ENCODE measurements at places on chromosomes 2 and 18.
A peak's percentile ranks its signal among the peaks of the same experiment; 100 is the strongest.

- no peak for DNase-seq
These were observed 121.2 kb upstream of the GATA6 start for GRCh38 chr18:22048221-22048620.

DNA sequence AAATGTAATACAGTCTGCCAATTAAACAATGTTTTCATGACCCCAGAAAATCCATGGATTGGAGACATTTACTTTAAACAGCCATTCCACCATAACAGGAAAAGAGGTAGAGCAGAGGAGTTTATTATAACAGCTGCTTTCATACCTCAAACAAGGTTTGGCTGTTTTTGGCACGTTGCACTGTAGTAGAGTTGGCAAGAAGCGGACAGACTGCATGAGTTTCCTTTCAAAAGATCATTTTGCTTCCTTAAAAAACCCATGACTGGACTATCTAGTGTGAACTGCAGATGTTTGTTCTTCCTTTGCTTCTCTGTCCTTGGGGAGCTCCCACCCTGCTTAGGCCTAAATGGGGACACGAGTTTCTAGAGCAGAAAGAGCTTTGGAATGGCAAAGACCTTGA, 108.5 kb upstream of the THOC1 start:
- no peak for DNase-seq

DNA sequence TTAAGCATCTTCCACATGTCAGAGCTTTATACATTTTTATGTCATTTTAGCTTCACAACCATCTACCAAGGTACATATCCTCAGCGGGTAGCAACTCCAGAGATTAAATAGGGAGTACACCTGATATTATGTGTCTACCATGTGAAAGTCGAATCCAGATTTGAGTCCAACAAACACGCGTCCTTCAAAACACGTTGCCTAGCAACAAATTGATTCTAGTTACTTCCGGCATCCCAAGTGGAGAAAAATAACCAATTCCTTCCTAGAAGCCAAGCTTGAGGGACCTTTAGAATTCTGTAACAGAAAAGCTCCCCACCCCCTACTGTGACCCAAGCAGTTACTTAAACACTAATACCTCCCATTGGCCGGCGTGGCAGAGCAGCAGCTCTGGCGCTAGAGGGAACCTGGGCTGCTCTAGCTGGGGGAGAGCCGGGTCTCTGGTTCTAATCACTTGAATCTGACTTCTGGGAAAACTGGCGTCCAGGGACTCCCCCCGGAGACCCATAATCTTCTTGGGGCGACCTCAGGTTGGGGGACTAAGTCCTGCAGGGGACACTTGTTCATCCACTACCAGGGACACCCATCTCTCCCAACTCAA, at the start of gene ERICH2:
TSS of gene ERICH2 (plus strand) at position 371 of the 598 bp plus-strand sequence. CDS start 304 bp downstream, outside the sequence.
- peak; percentile 65 for DNase-seq

- DNase-seq: no peak
These were observed 320.0 kb downstream of the FSIP2 start for GRCh38 chr2:186058614-186059013.

GRCh38 chr2:168525020-168525419, 68.9 kb downstream of the CERS6 start:
- DNase-seq: no peak

DNA sequence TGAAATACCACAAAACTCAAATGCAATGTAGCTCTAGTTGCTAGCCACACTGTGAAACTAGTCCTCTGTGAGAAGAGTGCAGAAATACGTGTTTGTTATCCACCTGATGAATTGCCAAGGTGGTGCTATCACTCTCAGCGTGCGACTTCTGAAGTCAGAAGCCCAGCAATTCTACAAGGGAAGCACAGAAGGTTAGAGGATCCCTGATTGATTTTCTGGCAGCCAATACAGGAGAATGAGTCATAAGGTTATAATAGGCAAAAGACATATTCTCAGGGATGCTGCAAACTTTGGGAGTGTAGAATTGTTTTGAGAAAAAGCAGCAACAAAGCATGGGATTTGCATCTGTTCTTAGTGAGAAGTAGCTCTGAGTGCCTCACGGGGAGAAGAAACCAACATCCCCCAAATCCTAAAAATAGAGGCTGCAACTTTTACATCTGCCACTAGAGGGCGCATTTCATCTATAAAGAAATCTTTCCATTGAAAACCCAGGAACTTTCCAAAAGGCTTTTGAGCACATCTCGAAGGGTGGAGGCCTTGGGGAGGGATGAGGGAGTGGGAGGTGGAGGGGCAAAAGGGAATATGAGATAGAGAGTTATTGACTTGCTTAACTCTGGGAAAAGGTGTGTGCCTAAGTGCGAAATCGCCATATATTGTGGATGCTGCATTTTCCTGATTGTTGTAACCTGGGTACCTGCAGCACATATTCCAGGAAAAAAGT, 78.0 kb downstream of the TMEM182 start:
- DNase-seq: peak; percentile 30

DNA sequence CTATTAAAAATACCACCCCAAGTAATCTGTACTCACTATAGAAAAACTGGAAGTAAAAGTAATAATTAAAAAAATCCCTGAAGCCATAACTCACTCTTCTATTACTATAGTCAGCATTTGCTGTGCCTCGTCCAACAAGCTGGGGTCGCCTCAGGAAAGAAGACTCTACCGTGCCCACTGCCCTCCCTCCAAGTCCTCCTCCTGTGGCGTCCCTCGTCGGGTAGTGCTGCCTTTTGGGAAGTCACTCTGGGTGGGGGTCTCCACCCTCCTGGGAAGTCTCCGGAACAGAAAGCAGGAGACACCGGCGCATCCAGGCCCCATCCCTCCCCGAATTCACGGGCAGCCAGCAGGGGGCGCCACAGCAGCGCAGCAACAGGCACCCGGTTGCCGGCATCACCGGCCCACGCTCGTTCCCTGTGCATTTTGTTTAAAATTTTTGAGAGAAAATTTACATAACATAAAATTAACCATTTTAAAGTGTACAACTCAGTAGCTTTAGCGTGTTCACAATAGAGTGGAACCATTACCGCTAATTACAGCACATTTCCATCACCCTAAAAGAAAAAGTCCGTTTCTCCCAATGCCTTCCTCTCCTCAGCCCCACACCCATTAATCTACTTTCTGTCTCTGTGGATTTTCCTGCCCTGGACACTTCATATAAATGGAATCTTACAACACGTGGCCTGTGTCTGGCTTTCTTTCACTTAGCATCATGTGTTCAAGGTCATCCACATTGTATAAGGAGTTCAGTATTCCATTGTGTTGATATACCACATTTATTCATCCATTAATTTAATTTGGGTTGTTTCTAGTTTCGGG, 62.2 kb downstream of the ADNP2 start:
- DNase-seq: no peak

DNA sequence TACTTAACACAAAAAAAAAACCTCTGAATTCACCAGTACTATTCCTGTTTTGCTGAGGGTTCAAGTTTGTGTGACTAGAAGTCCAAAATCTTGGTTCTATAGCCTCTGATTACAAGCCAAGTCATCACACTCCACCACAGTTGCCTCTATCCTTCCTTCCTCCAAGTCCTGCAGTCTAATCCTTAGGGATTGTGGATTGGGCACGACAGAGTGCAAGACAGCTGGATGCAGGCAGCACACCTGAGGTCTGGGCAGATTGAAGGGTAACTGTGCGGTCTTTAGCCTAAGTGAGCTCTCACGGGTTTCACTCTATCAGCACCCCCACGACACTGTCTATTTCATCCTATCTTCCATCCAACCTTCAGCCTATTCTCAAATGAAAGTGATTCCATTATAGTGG, 299.4 kb upstream of the ID2 start:
- DNase-seq: no peak

GRCh38 chr2:159267921-159268320, 18.6 kb downstream of the WDSUB1 start:
- DNase-seq: no peak

- DNase-seq: no peak
These were observed 64.4 kb downstream of the RPIA start for GRCh38 chr2:88755836-88756235.

DNA sequence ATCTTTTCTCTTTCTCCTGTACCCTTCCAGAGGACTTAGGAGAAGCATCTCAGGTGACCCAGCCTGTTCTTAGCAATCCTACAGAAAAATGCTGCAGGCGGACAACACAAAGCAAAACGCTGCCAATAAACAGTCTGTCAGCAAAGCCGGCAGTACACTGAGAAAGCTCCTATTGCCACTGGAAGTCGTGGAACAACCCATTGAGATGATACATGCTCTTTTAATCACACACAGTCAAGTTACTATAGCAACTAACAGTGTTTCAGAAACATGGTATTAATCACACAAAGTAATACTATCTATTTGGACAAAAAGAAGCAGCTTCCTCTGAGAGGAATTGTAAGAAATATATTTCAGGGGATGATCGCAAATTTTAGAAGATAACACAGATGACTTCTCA, 10.5 kb downstream of the CTLA4 start:
- DNase-seq: no peak

DNA sequence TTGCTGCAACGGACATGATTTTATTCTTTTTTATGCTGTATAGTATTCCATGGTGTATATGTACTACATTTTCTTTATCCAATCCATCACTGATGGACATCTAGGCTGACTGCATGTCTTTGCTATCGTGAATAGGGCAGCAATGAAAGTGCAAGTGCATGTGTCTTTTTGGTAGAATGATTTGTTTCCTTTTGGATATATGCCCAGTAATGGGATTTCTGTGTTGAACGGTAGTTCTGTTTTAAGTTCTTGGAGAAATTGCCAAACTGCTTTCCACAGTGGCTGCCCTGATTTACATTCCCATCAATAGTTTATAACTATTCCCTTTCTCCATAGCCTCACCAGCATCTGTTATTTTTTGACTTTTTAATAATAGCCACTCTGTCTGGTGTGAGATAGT, 99.7 kb upstream of the CRIM1 start:
- no peak for DNase-seq

DNA sequence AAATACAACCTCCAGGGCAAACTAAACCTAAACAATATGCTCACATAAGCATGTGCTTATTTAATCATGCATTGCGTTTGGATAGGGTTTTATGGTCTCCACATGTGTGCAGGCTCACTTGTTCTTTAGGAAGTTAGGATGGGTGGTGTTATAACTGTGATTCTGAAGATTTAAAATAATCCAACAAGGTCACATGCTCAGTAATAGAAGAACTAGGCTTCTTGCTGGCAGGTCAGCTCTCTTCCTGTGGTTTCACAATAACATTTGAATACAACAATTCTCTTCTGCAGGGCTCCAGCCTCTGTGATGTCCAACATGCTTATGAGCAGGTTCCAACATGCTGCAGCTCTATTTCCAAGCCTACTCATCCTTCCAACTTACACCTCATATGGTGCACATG, 84.0 kb downstream of the MYL12B start:
- DNase-seq: no peak

DNA sequence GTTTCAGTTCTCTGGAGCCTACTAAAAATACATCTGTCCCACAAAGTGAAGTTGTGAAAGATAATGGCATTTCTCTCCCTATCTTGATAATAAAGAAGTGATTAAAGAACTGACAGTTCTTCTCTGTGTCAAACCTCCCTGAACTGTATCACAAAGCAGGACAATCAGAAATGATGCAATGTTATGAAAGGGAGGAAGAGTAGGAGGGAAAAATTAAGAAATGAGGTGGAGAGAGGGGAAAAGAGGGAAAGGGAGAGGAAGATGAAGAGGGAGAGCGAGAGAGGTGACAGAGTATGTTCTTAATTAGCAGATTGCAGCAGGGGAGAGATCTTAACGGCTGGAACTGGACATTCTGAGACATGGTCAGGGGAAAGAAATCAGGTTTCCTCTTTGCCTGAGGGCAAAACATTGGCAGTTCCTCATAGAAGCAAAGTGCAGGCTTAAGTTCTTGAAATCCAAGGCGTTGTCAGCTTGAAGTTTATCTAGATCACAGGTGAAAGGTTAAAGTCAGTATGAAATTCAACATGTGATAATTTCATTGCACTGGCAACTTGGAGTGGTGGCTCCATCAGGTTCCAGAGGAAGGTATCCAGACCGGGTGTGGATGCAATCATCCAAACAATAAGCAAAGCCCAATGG, 54.6 kb downstream of the RDH14 start:
- DNase-seq: no peak

- DNase-seq: no peak
These were observed 1082.9 kb upstream of the CDH2 start for GRCh38 chr18:29259838-29260237.

DNA sequence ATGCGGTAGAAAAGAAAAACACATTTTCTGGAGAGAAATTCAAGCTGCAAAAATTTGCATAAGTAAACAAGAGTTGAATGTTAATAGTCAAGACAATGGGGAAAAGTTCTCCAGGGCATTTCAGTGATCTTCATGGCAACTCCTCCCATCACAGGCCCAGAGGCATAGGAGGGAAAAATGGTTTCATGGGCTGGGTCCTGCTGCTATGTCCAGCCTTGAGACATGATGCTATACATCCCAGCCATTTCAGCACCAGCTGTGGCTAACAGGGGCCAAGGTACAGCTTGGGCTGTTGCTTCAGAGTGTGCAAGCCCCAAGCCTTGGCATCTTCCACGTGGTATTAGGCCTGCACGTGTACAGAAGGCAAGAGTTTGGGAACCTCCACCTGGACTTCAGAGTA, 118.6 kb upstream of the DLGAP1 start:
- DNase-seq: no peak

- no peak for DNase-seq
These were observed 23.4 kb upstream of the KCNK3 start for GRCh38 chr2:26668856-26669750.

GRCh38 chr2:239946864-239947728, 78.0 kb downstream of the NDUFA10 start:
- DNase-seq: no peak

All from NCI-H2107 (cell line).